ENCODE measurements at places on chromosomes 5 and 9.

DNA sequence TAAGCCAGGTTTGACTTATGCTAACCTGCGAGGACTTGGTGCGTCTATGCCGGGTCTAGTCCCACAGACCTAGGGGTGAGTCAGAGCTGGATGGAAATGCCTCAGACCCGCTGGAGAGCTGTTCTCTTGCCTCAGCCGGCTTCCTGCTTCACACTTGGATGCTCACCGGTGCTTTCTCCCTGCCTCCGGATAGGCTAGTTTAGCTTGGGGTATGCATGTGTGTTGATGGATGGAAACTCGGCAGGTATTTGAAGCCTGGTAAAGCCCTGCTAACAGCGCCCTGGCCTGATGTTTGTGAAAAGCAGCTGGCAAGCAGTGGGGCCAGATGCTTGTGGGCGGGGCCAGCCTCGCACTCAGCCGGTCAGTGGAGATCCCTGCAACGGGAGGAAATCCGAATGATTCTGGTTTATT, 29.3 kb downstream of the PRRC2B start:
- peak; percentile 60 for DNase-seq

DNA sequence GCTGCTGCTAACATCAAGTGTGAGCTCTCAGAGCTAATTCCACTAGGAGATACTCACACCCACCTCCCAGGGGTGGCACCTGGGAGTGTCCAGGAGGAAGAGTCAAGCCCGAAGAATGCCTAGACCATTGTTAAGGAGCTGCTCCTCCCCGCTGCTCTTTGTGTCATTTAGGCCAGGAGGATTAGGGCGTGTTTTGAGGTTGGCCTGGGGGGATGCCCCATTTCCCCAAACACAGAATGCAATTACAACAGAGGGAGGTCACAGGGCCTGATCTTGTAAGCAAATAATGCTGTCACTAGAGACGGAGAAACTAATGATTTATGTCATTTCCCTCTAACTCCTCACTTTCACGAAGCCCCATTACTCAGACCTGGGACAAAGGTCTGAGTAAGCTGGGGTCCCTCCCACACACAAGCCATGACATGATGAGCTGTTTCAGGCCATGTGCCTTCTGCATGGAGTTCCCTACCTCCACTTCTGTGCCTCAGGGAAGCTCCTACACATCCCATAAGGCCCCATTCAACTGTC, 312.5 kb downstream of the ACTL7B start:
- DNase-seq, result no peak

DNA sequence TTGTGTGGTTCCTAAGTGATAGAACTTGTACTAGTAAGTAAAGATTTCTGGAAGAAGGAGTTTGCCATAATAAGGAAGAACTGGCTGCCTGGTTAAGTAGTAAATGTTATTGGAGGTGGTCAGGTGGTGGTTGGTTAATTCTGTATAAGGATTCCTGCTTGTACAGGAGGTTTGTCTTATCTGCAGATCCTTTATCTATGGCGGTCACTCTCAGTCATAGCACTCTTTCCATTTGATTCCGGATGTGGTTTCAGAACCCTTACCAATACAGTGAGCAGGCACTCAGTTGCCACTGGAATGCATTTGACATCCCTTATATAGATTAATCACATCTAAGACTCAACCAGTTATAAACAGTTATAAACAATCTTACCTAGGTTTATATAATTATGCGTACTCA, 50.3 kb downstream of the RAD50 start:
- DNase-seq, result no peak

DNA sequence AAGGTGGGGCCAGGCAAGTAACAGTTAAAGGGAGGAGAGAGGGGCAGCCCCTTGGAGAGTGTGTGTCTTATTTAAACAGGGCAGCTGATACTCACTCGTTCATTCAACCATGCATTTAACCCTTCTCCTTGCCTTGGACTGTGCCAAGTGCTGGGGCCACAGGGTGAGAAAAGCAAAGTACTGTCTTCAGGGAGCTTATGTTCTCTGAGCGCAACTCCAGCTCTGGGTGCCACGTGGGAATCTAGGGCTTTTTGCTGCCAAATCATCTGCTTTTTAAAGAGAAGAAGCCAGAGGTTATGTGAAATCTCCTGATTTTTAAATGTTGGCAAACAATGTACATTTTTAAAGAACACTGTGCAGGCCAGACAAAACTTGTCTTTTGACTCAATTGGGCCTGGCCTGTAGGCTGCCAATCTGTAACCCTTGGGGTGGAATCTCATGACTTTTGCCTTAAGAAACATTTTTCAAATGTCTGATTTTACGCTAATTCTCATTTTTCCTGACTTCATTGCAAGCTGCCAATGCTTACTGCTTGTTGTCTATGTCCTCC, 157.8 kb downstream of the NTRK2 start:
- DNase-seq, result no peak
